ENCODE measurements at places on chromosomes 2 and 18.

DNA sequence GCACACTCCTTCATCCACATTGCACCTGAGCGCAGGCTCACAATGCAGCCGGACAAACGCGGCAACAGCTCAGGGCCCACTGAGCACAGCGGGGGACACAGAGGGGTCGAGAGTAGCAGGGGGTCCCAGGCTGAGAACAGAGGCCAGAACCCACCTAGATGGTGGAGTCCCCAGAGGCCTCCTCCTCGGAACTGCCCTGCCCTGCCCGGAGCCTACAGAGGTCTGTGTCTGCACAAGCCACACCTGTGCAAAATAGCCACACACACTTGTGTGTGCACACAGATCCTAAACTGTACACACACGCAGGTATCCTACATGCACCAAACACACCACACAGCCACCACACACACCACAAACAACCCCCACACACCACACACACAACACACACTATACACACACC lies 72.8 kb downstream of the TMEM18 start:
- no peak for DNase-seq

DNA sequence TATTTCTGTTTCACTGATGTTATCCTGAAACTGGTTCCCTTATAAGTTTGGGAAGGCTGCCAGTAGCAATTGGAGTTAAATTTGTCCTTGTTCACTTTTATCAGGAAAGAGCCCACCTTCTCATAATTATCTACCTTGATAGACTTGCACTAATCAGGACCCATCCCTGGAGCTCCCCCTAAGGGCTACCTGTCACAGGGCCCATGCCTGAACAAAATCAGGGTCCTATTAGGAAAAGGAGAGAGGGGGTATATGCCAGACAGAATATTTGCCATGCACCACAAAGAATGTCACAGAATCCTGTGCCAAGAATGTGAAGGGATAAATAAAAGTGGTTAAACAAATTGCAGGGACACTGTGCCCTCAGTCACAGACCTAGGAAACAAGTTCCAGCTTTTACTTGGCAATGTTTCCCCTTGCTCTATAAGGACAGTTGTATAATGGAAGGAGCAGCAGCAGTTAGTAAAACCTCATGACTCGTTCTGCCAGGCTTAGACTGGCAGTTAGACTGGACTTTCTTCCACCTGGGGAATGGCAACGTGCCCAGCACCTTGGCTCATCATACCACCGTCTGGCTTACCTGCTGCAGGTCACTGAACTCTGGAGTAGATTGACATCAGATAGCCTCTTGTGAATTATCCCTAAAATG lies 32.3 kb upstream of the VWC2L start:
- DNase-seq = no peak

- no peak for DNase-seq
Measured at GRCh38 chr2:199982126-199982843, 26.9 kb downstream of the MAIP1 start.

DNA sequence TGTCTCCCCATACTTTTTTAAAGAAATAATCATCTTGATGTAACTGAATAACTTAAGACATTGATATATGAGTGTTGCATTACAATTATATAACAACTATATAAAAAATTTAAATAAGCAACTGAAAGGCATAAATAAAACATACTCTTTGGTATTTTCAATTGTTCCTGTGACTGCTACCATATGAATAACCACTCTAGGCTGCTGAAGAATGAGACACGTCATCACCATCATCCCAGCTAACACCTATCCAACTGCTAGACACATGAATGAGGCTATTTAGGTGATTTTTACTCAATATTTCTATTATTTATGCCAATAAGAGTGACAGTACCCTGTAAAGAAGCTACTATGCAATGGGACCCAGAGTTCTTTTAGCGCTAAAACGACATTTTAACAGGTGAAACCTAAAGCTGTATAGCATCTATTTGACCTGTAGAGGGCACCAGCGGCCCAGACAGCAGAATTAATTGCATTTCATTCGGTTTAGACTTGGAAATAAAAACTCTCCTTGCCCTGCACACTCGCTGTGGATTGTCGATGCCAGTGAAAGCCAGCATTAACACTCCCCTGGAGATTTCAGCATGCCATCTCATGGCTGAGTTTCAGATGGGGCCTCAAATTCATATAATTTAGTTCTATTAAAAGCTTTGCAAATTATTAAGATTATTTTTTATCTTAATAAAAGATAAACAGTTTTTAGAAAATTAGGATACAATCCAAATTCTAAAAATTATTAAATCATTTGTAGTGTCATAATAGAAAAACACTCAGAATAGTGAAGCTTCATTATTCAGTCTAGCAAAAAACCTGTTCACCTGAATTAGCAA lies 89.4 kb upstream of the MAP2 start:
- DNase-seq = no peak

DNA sequence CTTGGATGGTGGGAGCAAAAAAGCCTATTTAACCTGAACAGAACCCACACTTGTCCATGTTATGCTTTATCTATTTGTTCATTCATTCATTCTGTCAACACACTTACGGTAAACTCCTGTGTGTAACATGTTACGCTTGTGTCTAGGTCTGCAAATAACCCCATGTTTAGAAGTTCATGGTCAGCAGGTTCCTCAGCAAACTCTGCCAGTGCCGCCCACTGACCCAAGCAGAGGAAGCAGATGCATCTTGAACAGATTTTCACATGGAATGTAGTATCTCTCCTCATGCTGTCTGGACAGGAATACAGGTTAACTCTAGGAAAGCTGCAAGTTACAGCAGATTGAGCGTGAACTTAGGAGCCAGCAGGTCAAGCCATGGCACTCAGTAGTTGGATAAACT lies 213.7 kb upstream of the COPS8 start:
- no peak for DNase-seq

DNA sequence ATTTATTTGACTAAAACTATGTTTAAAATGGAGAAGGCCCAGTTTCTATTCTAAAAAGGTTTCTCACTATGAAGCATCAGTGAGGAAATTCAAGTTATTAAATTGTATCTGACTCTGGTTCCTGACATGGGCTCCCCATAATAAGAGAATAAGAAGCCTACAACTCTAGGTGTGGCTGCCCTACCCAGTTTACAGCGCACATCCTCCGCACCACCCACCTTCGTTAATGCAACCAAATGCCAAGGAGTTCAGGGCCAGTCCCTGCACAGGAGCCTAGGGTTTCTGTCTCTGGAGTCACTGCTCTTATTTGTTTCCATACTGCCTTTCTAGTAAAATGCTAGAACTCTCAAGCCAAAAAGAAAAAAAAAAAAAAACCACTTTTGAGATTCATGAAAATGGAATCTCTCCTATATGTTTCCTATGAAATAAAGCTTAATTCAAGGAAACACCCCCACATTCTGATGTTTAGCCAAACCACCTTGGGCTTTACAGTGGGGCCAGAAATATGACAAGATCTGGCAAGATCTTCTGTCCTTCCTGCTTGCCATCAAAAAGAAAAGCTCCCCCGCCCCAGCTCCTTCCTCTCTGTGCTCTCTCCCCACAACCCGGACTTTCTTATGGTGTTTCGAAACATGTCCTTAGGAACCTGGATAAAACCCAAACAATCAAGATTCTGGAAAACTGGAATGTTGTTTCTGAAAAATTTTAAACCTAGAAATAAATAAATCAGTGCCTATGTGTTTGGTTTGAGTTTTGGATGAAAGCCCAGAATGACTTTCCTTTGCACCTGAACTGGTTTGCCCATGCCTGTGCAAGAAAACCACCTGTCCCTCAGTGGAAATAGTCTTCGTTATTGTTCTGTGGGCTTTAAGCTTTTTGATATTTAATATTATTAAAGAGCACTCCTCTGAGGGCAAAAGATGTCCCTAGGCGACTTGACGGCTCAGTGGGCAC lies 136.7 kb downstream of the SP3 start:
- DNase-seq = no peak

- DNase-seq = no peak
Measured at GRCh38 chr18:24811950-24812681, 351.7 kb downstream of the HRH4 start.

GRCh38 chr2:9975328-9975727 lies 23.8 kb downstream of the GRHL1 start:
- no peak for DNase-seq

GRCh38 chr2:7286120-7286519 lies 368.9 kb downstream of the RNF144A start:
- DNase-seq = no peak

GRCh38 chr2:19882286-19882685 lies 19.5 kb downstream of the TTC32 start:
- DNase-seq = no peak

GRCh38 chr2:54084600-54084999 lies 30.8 kb upstream of the ACYP2 start:
- DNase-seq = no peak

DNA sequence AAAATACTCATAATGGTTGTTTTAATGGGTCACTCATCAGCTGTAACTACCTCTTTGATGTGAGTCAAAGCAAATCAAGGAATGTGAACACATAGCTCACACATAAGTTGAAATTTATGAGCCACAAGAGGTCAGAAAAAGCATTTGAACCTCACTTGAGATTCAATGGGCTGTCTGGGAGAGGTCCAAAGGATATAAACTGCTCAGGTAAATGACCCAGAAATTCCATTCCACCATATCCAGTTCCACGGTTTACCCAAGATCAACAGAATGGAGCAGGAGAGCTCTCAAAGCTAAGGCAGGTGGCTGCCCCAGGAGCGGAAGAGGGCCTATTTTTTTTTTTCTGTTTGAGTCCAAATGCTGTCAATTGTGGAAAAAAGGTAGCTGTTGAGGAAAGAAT lies 464.1 kb downstream of the TNS1 start:
- DNase-seq = no peak

DNA sequence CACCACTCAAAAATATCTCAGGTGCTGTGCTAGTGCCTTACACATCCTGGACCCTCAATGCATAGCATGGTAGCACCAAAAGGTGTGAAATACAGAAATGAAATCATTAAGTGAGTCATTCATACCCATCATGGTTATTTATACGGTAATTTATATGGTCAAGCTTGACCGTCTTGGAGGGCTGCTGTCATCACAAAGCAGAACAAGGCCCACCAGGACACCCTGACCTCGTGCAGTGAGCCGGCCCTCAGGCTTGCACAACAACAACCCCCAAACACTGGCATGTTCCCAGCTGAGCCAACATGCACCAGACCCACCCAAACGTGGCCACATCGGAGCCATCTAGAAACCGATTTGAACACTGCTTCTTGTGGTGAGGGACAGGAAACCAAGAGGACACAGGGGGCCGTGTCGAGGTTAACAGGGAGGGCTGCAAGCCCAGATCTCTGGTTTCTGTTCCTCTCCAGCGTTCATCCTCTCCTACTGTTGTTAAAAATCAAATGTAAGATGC lies 378.5 kb upstream of the ID2 start:
- DNase-seq = peak; percentile 74

DNA sequence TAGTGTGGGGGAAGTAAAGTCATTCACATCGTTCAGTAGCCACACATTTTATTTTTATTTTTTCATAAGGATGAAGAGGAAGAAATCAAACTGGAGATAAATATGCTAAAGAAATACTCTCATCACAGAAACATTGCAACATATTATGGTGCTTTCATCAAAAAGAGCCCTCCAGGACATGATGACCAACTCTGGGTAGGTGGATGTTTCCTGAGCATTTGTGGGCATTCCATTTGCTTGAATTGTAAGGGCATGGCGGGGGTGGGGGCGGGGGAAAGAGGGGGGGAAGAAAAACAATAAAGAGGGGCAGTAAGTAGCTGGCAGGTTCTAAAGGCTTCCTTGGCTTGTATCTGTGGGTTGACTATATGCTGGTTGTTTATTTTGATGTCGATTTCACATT lies 126.4 kb downstream of the MAP4K4 start:
- no peak for DNase-seq

DNA sequence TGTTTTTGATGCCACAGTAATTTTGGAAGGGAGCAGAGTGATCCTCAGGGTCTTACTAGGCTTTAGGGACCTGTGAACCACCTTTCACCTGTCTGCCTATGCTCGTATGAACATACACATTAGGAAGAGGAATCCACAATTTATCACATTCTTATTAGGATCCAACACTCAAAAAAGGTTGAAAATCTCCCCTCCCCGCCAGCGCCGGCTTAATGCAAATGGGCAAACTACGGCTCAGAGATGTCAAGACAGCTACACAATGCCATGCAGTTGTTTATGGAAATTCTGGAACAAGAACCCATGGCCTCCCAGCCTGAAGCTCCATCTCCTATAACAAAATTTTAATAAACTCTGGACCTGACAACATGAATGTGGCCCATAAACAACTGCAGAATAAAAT lies 375.9 kb upstream of the ACVR2A start:
- no peak for DNase-seq

- DNase-seq = no peak
Measured at GRCh38 chr2:174636987-174637386, 39.4 kb upstream of the WIPF1 start.

DNA sequence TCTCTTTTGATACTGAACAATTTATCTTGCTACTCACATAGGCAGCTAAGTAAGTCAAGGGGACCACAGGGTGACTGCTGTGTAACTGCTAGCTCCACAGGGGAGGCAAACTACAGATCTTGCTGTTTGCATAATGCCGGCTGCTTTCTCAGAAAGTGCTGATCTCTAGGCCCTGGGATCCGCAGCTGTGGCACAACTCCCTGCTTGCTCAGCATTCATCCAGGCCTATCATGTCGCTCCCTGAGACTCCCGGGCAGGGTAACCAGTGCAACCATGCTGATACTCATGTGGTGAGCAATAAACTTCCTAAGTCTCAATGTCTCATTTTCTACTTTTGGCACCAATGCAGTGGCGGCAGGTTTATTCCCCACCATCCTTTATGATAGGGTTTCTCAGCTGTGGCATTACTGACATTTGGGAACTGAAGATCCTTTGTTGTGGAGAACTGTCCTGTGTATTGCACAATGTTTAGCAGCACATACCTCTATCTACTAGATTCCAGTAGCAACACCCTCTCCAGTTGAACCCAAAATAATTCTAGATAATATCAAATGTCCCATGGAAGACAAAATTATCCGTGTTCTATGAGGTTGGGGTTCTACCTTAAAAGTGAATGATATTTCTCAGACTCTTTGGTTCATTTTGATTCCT lies 1101.3 kb downstream of the LRP1B start:
- no peak for DNase-seq

GRCh38 chr2:188727846-188728245 lies 246.3 kb upstream of the COL3A1 start:
- no peak for DNase-seq

GRCh38 chr2:189304360-189304759 lies 124.8 kb upstream of the COL5A2 start:
- peak; percentile 60 for DNase-seq

GRCh38 chr18:30177056-30177455 lies 865.5 kb downstream of the DSC3 start:
- no peak for DNase-seq

DNA sequence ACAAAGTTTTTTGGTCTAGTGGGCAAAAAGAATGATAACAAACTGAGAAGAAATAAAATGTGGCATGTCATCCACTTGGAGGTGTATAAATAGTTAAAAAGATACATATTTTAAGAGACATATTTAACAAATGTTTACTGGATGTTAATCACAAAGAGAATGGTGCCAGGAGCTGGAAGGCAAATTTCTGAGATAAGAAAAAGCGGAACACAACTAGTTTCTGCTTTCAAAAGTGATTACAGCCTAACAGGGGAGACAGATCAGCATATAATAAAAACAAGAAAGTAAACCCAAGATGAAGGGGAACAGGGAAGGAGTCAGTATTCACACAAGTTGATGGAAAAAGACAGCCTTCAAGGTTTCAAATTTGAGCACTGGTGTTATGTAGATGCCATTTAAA lies 91.3 kb downstream of the OLA1 start:
- DNase-seq = no peak

GRCh38 chr2:34731292-34731691 lies 1132.2 kb upstream of the FAM98A start:
- no peak for DNase-seq

Measured in central memory CD4-positive, alpha-beta T cell (primary cell).